Activated T-cell treated with anti-CD3 and anti-CD28 coated beads for 48 hours (primary cell): ENCODE measurements at places on chromosomes 6 and 20.

DNA sequence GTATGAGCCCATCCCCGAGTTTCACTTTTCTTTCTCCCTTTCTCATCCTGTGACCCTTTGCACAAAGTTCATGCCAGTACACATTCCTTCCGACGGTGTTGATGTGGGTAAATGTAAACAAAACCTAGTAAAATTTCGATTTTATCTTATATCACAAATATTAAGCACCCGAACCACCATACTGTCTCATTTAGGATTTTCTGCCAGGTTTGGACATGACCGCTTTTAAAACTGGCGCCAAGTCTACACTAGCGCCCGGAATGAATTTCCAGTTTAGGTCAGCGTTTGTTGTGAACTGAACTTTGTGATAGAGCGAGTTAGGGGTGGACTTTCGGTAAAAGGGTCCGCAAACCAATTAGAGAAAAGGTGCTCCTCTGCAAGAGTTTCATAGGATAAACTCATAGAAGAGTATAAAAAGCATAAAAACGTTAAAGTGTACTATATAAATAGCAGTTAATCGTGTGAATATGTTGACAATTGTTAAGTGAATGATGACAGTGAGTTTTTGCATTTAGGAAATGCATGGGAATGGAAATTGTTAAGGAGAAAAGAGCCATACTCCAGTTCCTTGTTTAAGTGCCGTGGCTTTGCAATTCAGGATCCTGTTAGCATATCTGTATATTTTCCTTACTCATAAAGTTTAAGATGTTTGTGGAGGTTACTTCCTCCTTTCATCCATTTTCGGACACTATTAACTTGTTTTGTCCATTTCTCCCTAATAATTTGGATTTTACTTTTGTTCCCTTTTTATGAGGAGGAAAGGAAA is 937 bp downstream of the AKAP7 start:
- DNase-seq, result no peak

GRCh38 chr20:45792317-45793118 is 764 bp downstream of the DNTTIP1 start:
- no peak for DNase-seq

- DNase-seq, result no peak
Measured at GRCh38 chr6:135919026-135919425, 67.5 kb downstream of the PDE7B start.

- DNase-seq, result no peak
Measured at GRCh38 chr6:50361641-50362331, 312.1 kb upstream of the DEFB112 start.

DNA sequence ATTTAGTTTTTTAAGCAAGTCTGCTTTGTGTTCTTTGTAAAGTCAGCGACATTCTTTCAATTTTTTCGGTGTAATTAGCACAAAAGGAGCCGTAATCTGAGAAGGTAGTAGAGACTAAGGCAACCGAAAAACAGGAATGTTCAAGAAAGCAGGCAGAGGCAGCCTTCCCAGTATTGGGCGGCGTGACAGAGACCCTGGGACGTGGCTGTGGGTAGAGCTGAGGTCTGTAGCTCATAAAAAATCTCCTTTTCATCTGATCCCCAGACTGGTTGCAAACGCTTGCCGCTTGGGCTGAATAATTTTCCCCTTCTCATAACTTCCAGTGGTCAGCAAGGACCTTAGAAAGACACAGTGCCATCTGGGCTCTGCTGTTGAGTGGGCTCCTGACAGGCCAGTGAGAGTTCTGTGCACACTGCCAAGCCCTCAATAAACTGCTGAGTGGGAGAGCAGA is 30.8 kb downstream of the GNAS start:
- DNase-seq, result no peak

DNA sequence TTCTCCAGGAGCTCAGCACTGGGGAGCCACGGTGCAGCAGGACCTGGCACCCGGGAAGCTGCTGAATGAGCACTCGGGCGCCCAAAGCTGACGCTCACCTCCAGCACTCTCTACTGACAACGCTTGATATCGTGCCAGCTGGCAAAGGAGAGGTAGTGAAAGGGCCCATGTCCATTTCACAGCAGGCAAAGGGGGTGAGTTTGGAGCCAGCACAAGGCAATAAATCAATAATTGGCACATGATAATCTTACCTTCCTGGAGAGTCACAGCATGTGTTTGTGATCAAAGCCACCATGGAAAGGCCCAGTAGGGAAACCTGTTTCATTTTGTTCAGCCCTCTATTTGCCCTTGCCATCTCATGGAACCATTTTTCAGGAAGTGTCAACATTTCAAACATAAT is 23.3 kb upstream of the SMIM26 start:
- DNase-seq, result no peak

GRCh38 chr6:90238496-90239266 is 58.0 kb downstream of the BACH2 start:
- no peak for DNase-seq

DNA sequence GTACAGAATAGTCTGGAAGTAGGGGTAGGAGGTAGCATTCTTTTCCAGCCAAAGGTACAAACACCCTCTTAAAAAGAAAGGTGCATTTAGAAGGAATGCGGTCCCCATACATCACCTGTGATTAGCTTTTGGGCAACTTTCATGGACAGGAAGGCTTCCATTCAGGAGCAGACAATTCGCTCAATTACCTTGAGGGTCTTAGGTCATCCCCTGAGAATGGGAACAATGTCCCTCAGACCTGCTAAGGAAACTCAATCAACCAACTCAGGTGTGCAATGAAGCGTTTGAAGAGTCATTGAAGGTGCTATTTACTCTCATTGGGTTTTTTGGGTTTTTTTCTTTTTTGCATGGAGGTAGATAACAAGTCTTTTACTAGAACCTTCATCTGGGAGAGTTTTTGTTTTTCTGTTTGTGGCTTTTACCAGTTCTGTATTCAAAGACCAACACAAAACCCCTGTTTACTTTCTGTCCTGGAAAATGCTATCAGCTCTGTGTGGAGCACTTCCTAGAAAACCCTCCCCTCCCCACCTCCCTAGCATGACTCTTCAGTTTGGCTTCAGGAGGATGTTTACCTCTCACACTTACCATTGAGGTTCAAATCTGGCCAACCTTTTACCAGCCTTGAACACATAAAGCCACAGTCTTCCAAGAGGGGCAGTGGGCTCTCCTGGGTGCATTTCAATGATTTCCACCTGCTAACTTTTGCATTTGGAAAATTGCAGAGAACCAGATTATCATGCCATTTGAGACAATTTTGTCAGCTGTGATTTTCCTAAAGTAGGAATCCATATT is 271.2 kb upstream of the PRDM1 start:
- DNase-seq, result no peak

- DNase-seq, result no peak
Measured at GRCh38 chr6:122791310-122791679, 2.2 kb downstream of the SMPDL3A start.

DNA sequence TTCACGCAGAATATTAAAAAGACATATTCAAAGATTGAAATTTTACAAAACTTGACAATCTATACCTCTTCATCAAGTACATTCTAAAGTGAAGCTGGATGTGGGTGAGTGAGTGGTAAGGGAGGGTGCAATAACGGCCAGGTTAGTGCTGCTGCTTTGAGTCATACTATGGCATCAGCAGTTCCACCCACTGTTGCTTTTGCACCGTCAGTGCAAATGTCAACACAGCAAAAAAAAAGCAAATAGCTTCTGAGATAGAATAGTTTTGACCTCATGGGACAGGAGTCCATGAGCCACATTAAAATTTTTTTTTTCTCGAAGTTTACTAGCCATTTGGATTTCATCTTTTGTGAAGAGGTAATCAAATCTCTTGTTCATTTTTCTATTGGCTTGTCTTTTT is 31.8 kb downstream of the PSMF1 start:
- no peak for DNase-seq

DNA sequence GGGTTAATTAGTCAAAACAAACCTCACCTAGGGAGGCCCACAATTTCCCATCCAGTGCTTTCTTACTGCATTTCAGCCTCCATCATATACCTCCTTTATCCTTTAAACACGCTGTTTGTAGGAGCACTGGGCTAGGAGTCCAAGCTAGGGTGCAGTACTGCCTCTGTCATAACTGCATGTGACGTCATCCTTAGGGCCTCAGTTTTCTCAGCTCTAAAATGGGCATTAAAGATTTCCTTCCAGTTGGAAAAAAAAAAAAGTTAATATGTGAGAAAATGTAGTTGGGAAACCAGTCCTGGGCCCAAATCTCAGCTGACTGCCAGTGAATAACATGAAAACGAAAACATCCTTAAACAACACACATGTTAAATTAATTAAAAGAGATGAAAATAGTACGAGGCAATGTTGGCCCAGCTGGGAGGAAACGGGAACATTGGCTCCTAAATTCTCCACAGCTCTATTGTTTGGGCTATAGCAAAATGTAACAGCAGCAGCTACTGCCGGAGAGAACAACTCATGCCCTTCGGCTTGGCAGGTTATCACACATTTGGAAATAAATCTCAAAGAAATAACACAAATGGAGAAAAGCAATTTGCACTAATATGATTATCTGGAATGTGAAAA is 79.9 kb upstream of the CCDC167 start:
- no peak for DNase-seq

DNA sequence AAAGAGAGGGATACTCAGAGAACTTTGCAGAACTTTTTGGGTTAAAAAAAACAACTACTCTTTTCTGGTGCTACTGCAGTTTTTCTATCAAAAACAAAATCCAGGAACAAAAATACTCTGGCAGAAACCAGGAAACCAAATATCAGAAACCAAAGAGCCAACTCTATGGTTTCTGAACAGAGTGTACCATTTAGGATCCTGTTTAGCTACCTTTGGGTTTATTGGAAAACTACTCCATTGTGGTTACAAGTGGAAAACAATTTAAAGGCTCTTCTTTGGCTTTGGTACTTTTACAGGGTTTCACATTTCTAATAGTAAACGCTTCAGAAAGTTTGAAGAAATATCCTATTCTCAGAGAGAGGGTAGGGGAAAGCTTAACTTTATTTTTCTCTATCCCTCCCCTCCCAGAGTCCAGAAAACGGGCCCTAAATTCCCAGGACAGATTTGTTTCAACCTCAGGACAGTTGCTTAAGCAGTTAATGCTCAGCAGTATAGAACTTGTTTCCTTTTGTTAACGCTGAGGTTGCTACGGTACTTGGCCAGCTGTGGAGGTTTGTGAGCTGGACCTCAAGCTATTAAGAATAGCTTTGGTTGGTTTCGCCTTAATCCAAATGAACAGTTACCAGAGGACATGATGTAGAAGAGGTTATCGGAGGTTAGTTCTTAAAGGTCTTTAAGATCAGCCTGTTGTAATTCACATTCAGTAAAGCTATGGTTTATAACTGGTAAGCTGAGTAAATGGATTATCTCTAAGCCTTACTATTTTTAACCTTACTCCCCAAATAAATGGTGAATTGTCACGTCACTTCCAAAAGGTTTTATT is 47.9 kb downstream of the FOXO3 start:
- DNase-seq, result no peak

DNA sequence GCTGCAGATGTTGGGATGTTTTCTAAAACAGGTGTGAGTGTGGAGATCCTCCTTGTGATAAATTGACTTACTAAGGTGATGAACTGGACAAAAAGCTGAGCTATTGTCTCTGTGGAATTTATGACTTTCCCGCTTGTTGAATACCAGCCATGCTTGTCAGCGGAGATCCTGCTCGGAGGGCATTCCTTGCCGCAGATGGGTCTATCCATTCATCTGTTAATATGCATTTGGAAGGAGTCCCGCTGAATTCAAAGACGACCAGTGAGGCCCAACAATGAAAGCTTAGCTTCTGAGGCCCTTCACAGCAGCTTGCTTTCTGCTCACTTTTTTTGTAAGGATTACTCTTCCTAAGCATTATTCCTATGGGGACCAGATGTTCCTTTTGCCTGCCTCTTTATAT is 124.9 kb downstream of the TIAM2 start:
- no peak for DNase-seq

DNA sequence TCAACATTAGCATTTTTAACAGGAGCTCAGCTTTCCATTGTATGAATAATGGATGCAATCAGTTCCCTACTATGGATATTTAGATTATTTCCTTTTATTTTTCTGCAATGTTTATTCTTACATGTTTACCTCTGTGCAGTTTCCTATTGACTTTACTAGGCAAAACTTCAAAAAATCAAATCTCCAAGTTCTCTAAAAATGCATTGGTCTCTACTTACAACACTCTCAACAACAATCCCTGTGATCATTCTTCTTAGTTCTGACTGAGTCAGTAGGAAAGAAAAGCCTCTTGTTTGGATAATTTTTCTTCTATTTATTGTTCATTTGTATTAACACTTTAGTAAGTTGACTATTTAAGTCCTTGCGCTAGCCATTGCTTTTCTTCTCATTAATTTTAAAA is 126.1 kb downstream of the KIF13A start:
- no peak for DNase-seq

- DNase-seq, result no peak
Measured at GRCh38 chr6:25369036-25369432, 89.9 kb downstream of the CARMIL1 start.

- DNase-seq, result no peak
Measured at GRCh38 chr6:139107051-139107450, 27.8 kb upstream of the HECA start.

- DNase-seq, result no peak
Measured at GRCh38 chr6:105747823-105748405, 338.2 kb upstream of the PRDM1 start.

DNA sequence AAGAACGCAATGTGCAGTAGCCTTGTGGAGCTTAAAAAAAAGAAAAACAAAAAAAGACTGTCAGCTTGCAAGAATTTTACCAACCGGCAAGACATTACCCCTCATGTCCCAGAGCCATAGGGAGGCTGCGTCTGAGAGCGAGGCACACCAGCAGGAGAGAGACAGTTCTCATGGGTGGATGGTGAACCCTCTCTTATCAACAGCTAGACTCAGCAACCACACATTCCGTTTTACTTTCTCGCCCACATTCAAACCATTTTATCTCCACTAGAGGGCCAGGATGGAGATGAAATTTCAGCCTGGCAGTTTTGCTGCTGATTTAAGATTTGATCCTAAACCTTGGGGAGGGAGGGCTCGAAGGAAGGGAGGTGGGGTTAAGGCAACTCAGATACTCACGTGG is 247.0 kb downstream of the ATXN1 start:
- DNase-seq, result peak; percentile 15

DNA sequence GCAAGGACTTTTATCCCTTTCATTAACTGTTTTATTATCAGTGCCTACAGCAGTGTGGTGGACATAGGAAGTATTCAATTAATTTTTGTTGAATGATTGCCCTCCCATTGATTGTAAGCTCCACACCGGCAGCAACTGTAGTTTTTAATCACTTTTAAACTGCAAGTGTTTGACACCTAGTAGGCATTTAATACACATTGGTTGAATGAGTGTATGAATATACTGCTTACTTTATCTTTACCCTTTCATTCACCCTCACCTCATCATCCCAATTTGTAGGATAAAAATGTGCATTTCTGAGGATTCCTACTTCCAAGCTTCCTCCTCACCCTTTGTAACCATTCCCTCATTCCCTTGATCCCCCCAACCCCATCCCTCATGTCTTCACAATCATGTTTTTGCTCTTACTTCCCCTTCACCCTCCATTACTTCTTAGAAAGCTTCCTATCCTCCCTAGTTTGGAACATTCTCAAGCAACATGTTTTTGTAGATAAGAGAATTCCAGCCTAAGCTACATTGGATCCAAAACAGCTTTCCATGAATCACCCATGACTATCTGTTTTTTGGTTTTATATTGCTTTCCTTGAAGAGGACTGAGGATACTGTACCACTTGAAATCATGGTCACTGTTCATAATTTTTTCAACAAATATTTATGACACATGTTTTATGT is 955 bp upstream of the SLC26A8 start:
- DNase-seq, result no peak

- DNase-seq, result no peak
Measured at GRCh38 chr6:153435787-153436186, 304.7 kb upstream of the RGS17 start.
